ENCODE measurements at places on chromosomes 3 and 15.

GRCh38 chr15:30921781-30922479 lies 18.2 kb downstream of the FAN1 start:
- ATAC-seq = no peak

- ATAC-seq = no peak
Observed at GRCh38 chr3:56525291-56525690, 31.7 kb upstream of the CCDC66 start.

DNA sequence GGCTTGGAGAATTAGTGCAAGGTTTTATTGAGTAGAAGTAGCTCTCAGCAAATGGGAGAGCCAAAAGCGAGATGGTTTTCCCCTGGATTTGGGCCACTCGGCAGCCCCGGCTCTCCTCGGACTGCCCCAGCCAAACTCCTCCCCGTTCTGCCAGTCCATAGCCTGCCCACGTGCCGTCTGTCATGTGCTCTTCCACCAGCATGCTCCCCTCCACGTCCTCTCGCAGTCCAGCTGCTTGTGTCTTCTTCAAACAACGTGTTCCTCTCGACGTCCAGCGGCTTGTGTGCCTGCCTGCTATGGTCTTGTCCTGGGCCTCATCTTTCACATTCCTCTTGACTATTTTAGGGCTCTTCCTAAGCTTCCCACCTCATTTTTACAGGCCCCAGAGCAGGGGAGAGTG lies 16.7 kb upstream of the SECISBP2L start:
- no peak for ATAC-seq

GRCh38 chr3:9214185-9214584 lies 35.3 kb downstream of the SRGAP3 start:
- no peak for ATAC-seq

DNA sequence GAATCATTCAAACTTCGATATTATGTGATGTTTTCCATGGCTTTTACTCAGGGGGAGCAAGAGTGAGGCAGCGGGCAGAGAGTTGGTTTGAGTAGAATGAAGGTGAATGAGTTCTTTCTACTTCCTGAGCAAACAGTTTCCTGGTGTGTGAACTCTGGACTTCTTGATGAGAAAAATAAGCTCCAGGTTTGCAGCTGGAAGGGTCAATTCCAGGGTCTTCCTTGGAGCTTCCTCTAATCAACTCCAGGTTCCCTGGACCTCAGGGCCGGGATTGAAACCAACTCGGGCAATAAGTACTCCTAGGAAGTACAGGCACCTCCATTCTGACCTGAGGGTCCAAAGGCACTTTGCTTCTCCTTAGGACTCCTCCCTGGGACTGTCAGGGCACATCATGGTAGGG lies 243.6 kb upstream of the ONECUT1 start:
- no peak for ATAC-seq

- ATAC-seq = no peak
Observed at GRCh38 chr15:80485370-80486164, 81.4 kb downstream of the ARNT2 start.

- no peak for ATAC-seq
Observed at GRCh38 chr15:90042766-90043529, 41.8 kb downstream of the ZNF710 start.

- no peak for ATAC-seq
Observed at GRCh38 chr3:164791263-164791662, 287.0 kb downstream of the SI start.

- peak; percentile 24 for ATAC-seq
Observed at GRCh38 chr3:177338697-177339219, 141.5 kb upstream of the TBL1XR1 start.

- no peak for ATAC-seq
Observed at GRCh38 chr3:134437211-134437752, 48.5 kb downstream of the ANAPC13 start.

Data from gastroesophageal sphincter (tissue), 4 donors.